Stimulated activated CD4-positive, alpha-beta T cell treated with anti-CD3 and anti-CD28 coated beads, Interleukin-1b, Interleukin-23, amount 100 ng/mL, for 1 hour (primary cell): ENCODE measurements at places on chromosomes 6 and 20.

DNA sequence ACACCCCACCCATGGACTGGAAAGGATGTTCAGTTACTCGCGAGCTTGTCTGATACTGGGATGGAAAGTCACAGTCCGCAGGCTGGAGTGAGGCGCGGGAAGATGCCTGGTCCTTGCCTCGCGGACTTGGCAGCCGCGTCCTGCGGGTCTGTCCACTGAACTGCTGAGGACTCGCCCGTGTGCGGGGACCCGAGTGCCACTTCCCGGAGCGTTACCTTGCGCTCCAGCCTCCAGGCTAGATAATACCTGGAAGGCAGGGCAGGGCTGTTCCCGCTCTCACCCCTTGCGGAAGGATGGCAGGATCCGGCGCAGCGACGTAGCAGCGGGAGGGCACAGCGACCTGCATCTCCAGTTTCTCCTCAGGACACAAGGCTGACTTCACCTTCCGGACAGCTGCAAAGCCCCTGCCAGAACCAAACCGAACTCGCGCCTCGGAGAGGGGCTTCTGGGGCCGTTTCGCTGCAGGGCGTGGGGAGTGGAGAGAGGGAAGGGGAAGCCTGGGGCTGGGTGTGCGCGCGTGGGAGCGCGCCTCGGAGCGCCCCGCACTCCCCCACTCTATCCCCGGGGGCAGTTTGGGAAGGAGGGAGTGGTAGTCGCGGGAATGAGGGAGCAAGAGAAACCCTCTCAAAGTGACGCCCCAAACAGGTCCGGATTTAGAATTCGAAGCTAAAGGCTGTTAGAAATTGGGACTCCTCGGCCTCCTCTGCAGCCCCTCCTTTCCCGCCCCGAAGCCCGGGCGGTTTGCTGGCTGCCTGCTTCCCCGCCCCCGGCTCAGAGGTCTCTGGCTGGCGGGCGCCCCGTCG, at the start of gene KCNQ5:
TSS of gene KCNQ5 (plus strand) at position 774 of the 803 bp plus-strand sequence.
- no peak for DNase-seq

GRCh38 chr6:17705428-17705777, 1.3 kb downstream of the NUP153 start:
- no peak for DNase-seq

- DNase-seq = no peak
Observed at GRCh38 chr6:150392452-150393220, 23.8 kb downstream of the IYD start.

DNA sequence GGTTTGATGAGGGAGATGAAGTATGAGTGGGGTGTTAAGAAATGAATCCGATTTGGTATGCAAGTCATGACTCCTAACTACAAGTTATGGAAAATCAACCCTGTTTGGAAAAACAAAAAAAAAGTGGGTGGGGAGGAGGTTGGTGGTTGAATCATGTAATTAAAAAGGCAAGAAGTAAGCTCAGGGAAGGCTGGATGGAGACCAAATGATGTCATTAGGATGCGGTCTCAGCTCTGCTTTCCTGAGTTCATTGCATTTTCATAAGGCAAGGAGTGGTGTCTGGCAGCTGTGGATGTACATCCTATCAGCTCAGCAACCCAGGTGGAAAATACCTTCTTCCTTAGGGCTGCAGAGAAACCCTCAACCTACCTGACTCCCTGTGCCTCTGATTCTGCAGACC, 60.4 kb upstream of the AKAP12 start:
- DNase-seq = no peak

- DNase-seq = no peak
Observed at GRCh38 chr20:32488066-32488838, 96.9 kb downstream of the NOL4L start.

DNA sequence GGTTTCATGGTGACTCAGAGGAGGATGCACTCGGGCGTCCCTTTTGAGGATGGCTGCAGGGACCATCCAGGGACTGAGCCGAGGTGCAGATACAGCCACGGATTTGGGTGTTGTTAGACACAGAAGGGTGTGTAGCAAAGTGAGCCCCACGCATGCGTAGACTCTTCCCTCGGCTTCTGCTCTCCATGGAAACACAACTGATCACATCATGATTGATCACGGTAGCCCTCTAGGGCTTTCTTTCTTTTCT, 606 bp upstream of the ULBP1 start:
- no peak for DNase-seq

DNA sequence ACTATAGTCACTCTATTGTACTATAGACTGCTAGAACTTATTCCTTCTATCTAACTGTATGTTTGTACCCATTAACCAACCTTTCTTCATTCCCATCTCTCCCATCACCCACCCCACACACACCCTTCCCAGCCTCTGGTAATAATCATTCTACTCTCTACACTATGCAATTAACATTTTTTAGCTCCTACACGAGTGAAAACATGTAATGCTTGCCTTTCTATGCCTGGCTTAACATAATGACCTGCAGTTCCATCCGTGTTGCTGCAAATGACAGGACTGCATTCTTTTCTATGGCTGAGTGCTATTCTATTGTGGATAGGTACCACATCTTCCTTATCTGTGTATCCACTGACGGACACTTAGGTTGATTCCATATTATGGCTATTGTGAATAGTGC, 95.5 kb downstream of the ALDH8A1 start:
- DNase-seq = no peak

DNA sequence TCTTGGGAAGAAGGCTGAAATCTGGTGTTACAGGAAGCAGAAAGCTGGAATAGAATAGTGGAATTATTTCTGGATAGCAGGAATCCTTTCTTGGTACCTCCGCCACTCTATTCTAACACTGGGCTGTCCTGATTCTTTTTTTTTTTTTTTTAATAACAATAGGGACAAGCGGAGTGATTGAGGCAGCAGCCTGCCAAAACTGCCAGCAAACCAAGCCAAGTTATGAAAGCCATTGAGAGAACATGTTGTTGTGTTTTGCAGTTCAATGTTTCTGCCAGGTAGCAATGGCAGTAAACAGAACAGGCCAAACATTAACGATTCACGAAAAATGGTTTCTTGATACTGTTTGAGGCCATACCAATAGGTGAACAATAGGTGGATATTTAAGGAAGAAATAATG, 47.1 kb downstream of the SLC26A8 start:
- no peak for DNase-seq

- DNase-seq = no peak
Observed at GRCh38 chr6:10230531-10230930, 184.3 kb downstream of the TFAP2A start.

DNA sequence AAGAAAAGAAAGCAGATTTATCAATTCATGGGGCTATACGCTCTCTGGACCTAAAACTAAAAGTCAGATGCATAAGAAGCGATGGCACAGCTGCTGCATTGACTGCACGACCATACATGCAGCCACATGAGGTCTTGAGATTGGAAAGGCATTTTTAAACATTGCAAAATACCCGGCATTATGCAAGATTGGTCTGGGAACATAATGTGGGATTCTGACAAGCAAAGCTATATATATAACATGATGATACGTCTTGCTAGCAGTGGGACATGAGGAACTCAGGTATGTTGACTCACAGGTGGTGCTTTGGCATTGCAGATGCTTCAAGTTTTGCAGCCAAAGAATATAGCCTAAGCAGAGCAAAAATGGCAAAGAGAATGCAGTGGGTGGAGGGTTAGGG, 55.1 kb downstream of the SAMD3 start:
- no peak for DNase-seq

GRCh38 chr6:33781131-33781975, 7.6 kb downstream of the LEMD2 start:
- no peak for DNase-seq

DNA sequence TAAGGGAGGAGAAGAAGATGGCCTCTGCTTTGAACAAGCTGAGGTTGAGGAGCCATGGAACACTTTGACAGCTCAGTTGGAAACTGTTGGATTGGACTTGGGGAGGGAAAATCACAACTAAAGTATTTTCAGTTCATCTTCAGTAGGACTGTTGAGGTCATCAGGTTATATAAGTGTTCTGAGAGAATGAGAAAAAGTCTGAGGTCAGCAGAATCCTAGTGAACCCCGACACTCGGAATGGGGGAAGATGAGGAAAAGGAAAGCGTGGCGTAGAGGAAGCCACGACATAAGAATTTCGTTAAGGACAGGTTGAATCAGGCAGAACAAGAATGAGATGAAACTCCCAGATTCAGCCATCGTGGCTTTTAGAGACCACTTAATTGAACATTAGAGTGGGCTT, 4.0 kb upstream of the TRAM2 start:
- no peak for DNase-seq

GRCh38 chr6:157927011-157927410, 54.7 kb upstream of the SYNJ2 start:
- no peak for DNase-seq

- DNase-seq = no peak
Observed at GRCh38 chr6:62441182-62441581, 155.2 kb upstream of the KHDRBS2 start.

DNA sequence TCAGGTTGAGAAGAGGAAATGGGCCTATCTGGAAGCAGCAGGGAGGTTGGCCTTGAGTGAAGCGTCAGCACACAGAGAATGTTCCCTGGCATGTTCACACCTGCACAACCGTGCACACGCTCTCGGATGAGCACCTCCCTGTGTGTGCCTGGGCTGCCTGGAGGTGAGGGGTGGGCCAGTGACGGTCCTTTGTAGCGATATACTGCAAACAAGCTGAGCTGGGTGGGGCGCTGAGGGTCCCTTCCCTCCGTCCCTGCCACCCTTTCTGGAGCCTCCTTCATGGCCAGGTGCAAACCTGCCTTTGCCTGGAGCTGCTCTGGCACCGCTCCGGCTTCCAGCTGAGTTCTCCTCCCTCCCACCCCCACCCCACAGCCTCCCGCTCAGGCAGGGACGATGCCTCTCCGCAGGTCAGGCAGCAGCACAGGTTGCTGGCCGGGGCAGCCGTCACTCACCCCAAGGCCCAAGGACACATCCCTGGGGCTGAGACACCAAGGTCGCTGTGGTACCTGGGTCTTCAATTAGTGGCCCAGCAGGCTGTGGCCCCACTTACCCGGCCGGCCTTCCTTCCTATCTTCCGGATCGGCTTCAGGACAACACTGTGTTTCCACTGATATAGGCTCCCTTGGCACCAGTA, 111.6 kb downstream of the ERMARD start:
- no peak for DNase-seq

DNA sequence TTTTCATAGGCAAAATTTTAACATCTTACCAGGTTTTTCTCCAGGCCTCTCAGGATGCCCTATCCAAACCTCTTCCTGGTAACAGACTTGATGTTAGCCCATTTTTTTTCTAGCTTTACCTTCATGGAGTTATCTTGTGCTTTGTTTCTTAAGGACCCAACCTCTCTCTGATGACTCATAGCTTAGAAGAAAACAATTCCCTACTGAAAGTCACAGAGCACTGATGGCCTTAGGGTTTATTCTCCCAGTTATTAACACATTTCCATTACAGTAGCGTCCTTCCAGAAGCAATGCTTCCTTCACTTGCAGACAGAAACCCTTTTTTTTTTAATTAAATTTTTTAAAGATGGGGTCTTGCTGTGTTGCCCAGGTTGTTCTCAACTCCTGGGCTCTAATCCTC, 79.4 kb downstream of the IYD start:
- DNase-seq = no peak
